ENCODE measurements at places on chromosomes 12 and 14.

DNA sequence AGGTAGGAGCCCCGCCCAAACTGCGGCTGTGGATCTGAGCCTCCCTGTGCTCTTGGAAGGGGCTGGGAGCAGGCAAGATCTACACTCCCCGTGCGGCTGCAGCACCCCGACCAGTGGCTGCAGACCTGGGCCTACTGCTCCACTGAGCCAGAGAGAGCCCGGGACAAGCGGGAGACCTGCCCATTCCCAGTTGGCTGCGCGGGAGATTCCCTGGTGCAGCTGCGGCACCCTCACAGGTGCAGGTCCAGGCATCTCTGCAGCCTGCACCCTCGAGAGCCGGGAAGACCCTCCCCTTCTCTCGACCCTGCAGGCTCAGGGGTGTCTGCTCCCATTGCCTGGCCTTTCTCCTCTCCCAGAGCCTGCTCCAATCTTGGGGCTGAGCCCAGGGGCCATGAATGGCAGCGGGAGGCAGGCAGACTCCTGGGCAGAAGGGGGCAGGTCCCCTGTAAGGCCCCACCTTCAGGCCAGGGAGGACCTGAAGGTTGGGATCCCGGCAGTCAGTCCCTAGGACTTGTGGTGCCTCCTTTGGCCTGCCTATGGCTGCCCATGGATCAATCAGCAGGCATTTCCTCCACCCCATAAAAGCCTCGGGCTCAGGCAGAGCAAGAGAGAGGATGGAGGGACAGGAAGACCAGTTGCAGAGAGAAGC is 8.8 kb upstream of the A2M start:
- no peak for DNase-seq
- H3K36me3 ChIP-seq, result peaks cover 2% of the 10 kb centered on the region

DNA sequence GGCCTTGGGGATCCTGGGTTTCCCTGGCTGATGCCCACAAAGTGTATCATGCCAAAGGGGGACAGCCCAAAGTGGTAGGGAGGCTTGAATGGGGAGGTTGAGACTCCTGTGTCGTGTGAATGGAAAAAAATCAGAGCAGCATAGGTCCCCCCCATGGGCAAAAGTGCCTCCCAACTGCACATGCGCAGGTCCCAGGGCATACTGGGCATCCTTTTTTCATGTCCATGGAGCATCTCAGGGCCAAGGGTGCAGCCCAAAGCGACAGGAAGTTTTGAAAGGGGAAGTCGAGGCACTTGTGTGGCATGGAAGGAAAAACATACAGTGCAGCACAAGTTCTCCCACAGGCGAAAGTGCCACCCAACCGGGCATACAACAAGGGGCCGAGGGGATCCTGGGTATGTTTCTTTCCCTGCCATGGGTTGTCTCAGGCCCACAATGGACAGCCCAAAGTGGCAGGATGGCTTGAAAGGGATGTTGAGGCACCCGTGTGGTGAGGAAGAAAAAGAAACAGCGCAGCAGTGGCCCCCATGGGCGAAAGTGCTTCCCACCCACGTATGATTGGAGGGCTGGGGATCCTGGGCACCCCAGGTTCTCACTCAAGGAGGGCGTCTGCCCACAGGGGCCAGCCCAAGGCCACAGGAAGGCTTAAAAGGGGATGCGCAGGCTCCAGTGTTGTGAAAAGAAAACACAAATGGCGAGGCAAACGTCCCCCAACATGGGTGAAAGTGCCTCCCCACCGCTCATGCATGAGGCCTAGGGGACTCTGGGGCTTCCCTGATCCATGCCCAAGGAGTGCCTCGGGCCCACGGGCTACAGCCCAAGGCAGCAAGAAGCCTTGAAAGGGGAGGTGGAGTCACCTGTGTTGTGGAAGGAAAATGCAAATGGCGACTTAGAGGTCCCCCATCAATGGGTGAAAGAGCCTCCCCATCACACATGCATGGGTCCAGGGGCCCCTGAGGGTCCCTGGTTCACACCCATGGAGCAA is 573.7 kb downstream of the ALG10 start:
- no peak for DNase-seq
- H3K4me3 ChIP-seq, result no peak overlapping the region
- no peak overlapping the region for H3K27ac ChIP-seq
- H3K36me3 ChIP-seq, result peaks cover 7% of the 10 kb centered on the region
- H3K27me3 ChIP-seq, result no peaks in the 10 kb centered on the region
- no peaks in the 10 kb centered on the region for H3K4me1 ChIP-seq

GRCh38 chr14:96662116-96662970 is 134.8 kb upstream of the VRK1 start:
- no peak overlapping the region for H3K27ac ChIP-seq
- DNase-seq, result no peak
- no peaks in the 10 kb centered on the region for H3K36me3 ChIP-seq
- no peak overlapping the region for H3K4me3 ChIP-seq

DNA sequence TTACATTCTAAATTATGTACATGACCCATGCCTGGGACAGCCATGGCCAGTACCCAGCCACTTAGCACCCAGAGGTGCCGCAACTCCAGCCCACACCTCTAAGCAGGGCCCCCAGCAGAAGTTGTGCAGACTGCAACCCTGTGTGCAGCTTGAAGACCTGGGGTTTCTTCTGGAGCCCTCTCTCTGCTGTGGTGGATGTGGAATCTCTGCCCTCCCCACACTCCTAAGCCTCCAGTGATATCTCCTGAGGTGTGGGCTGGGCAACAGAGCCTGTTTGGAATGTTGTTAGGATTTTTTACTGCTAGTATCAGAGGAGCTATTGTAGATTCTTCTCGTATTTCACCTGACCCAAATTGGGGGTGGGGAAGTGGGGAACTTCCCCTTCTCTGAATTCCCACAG is 59.4 kb upstream of the TUNAR start:
- no peaks in the 10 kb centered on the region for H3K36me3 ChIP-seq
- no peak overlapping the region for H3K4me3 ChIP-seq
- H3K27ac ChIP-seq, result no peak overlapping the region
- H3K4me1 ChIP-seq, result no peaks in the 10 kb centered on the region
- DNase-seq, result no peak

DNA sequence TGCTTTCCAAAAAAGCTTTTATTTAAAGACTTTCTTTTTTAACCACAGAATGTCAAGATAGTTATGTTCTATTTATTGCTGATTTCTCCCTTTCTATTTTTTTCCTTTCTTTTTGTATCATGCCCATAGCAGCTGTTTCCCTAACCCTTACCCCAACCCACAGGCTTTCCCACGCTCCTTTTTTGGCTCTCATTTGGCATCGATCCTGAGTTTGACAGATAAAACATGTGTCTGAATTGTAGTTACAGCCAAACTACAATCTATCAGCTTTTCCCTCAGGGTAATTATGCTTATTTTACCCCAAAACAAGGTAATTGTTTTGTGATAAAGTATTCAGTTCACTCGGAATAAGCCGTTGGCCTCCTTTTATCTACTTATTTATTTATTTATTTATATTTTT is 46.7 kb downstream of the PDE3A start:
- H3K36me3 ChIP-seq, result no peaks in the 10 kb centered on the region
- no peak overlapping the region for H3K4me3 ChIP-seq
- no peak overlapping the region for H3K27ac ChIP-seq
- no peaks in the 10 kb centered on the region for H3K27me3 ChIP-seq
- no peak for DNase-seq
- no peaks in the 10 kb centered on the region for H3K4me1 ChIP-seq

DNA sequence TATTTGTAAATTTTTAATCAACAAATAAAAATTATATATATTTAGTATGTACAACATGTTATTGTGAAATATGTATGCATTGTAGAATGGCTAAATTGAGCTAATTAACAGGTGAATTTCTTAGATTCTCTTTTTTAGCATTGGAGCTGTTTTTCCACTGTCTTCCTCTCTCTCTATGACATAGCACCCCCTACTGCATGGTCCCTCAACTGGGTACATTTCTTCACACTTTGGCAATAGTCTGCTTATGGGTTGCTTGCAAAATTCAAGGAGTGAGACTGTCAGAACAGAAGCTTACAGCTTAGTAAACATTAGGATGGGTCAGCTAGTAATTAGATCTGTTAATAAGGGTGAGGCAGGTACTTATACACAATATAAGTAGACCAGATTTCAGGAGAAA is 658.5 kb upstream of the MGAT4C start:
- no peaks in the 10 kb centered on the region for H3K36me3 ChIP-seq
- no peaks in the 10 kb centered on the region for H3K4me1 ChIP-seq
- DNase-seq, result no peak
- H3K27ac ChIP-seq, result no peak overlapping the region
- no peaks in the 10 kb centered on the region for H3K27me3 ChIP-seq

GRCh38 chr14:63290741-63291430 is 27.8 kb downstream of the GPHB5 start:
- DNase-seq, result no peak
- no peaks in the 10 kb centered on the region for H3K36me3 ChIP-seq

DNA sequence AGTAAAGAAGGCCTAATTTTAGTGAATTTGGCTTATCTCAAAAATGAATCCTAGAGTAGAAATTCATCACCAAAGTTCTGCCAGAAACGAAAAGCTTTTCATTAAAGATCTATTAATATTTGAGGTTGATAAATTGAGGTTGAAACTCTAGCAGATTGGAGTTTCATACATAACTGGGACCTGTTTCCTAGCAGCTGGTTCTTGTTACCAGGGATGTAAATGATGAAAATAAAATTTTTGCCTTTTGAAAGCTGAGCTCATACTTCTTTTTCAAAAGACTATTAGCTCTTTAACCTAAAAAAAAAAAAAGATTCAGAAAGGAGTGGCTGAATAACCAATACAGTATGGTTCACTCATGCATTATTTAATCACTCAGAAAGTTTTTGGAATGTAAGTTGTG is 98.3 kb downstream of the PTGER2 start:
- no peak for DNase-seq
- peaks cover 38% of the 10 kb centered on the region for H3K4me1 ChIP-seq
- no peak overlapping the region for H3K4me3 ChIP-seq
- H3K27me3 ChIP-seq, result no peaks in the 10 kb centered on the region

GRCh38 chr14:59199205-59199604 is 10.7 kb downstream of the DAAM1 start:
- H3K4me3 ChIP-seq, result no peak overlapping the region
- no peaks in the 10 kb centered on the region for H3K36me3 ChIP-seq
- no peak overlapping the region for H3K27ac ChIP-seq
- peaks cover 12% of the 10 kb centered on the region for H3K4me1 ChIP-seq
- no peak for DNase-seq

GRCh38 chr12:116236148-116236731 is 41.3 kb downstream of the MED13L start:
- DNase-seq, result peak; percentile 33
- peaks cover 7% of the 10 kb centered on the region for H3K36me3 ChIP-seq
- no peak overlapping the region for H3K4me3 ChIP-seq
- H3K4me1 ChIP-seq, result peaks cover 39% of the 10 kb centered on the region
- H3K27me3 ChIP-seq, result no peaks in the 10 kb centered on the region

- H3K27ac ChIP-seq, result no peak overlapping the region
- no peak for DNase-seq
- no peaks in the 10 kb centered on the region for H3K36me3 ChIP-seq
These were observed 37.1 kb downstream of the SOCS2 start for GRCh38 chr12:93609281-93610192.

- H3K27ac ChIP-seq, result no peak overlapping the region
- H3K4me3 ChIP-seq, result no peak overlapping the region
- peaks cover 11% of the 10 kb centered on the region for H3K36me3 ChIP-seq
- H3K27me3 ChIP-seq, result no peaks in the 10 kb centered on the region
- no peak for DNase-seq
- H3K4me1 ChIP-seq, result peaks cover 2% of the 10 kb centered on the region
These were observed 178.6 kb upstream of the GARIN2 start for GRCh38 chr14:67010602-67011001.

- H3K4me3 ChIP-seq, result no peak overlapping the region
- DNase-seq, result no peak
- H3K27ac ChIP-seq, result no peak overlapping the region
- H3K27me3 ChIP-seq, result no peaks in the 10 kb centered on the region
These were observed 24.2 kb upstream of the MMP17 start for GRCh38 chr12:131803961-131804521.

- no peak for DNase-seq
- H3K36me3 ChIP-seq, result peaks cover 11% of the 10 kb centered on the region
- no peak overlapping the region for H3K27ac ChIP-seq
These were observed 14.4 kb downstream of the ANHX start for GRCh38 chr12:133221241-133221640.

GRCh38 chr12:47188576-47189441 is 109.0 kb upstream of the AMIGO2 start:
- H3K4me1 ChIP-seq, result peaks cover 76% of the 10 kb centered on the region
- peak overlapping the region; percentile 6 for H3K27ac ChIP-seq
- no peak for DNase-seq
- no peaks in the 10 kb centered on the region for H3K27me3 ChIP-seq

DNA sequence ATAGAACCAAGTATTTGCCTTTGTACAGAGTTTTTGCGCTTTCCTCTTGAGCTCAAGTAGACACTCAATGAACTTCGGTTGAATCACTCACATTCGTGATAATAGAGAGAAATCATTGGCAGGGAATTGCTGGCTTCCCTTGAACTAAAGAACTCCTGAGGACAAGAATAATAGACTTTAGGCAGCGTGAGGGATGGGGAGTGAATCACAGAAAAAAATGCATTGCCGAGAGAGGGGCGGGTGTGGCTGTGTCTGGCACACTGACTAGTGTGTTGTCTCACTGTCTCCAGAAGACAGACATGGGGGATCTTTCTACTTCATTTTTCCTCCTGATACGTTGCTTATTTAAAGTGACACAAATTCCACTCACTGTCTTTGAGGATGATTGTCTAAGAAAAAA is 805.2 kb downstream of the BCL11B start:
- no peaks in the 10 kb centered on the region for H3K4me1 ChIP-seq
- no peak overlapping the region for H3K27ac ChIP-seq
- no peaks in the 10 kb centered on the region for H3K36me3 ChIP-seq
- H3K4me3 ChIP-seq, result no peak overlapping the region

GRCh38 chr14:80927083-80927989 is 14.2 kb downstream of the CEP128 start:
- H3K4me3 ChIP-seq, result no peak overlapping the region
- H3K27ac ChIP-seq, result no peak overlapping the region

- H3K4me3 ChIP-seq, result no peak overlapping the region
- H3K27me3 ChIP-seq, result peaks cover 3% of the 10 kb centered on the region
- H3K4me1 ChIP-seq, result no peaks in the 10 kb centered on the region
- H3K36me3 ChIP-seq, result no peaks in the 10 kb centered on the region
These were observed 40.8 kb downstream of the CCDC60 start for GRCh38 chr12:119375075-119375882.

DNA sequence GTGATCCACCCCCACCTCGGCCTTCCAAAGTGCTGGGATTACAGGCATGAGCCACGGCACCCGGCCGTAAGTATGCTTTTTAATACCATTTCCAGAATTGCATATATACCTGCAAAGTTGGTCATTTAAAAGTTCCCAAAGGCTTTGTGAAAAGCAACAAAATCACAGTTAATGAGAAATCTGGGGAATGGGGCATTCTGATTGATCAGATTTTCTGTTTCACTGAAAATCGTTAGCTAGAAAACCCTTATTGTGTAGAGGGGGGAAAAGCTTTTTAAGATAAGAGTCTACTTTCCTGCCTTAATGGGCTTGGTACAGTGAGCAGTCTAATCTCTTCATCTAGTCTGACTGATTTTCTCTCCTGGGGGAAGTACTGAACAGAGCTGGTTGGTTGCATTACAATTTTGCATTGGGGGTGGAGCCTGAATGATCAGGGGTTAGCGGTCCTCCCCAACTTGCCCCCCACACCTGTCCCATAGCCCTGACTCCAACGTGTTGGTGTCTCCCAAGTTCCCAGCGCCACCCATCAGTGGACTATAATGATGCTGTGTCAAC is 23.8 kb downstream of the IL31 start:
- H3K4me1 ChIP-seq, result peaks cover 2% of the 10 kb centered on the region
- no peak overlapping the region for H3K27ac ChIP-seq

Measured in activated naive CD8-positive, alpha-beta T cell treated with anti-CD3 and anti-CD28 coated beads, Interleukin-2, amount 50 U/mL, for 24 hours (primary cell).